Caudate nucleus (tissue), 63 donors: ENCODE measurements at places on chromosomes 7 and 10.

DNA sequence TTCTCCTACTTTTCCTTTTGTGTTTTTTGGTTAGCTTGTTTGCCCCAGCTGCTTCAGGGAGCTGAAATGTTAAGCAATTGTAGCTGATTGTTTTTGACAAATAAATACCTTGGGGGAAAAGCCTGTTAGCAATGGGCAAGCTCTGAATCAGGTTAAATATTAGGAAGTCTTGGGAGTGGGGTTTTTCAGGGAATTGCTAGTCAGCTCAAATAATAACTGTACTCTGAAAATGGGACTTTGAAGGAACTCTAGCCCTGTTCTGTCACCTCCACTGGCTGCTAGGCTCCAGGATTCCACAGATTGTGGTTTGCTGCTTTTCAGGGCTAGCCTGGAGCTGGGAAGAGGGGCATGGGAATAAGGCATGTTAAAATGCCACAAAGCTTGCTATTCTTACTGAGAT is 39.5 kb downstream of the ADK start:
- no peak for DNase-seq

GRCh38 chr10:43166880-43167497 is 28.7 kb downstream of the CSGALNACT2 start:
- no peak for DNase-seq

DNA sequence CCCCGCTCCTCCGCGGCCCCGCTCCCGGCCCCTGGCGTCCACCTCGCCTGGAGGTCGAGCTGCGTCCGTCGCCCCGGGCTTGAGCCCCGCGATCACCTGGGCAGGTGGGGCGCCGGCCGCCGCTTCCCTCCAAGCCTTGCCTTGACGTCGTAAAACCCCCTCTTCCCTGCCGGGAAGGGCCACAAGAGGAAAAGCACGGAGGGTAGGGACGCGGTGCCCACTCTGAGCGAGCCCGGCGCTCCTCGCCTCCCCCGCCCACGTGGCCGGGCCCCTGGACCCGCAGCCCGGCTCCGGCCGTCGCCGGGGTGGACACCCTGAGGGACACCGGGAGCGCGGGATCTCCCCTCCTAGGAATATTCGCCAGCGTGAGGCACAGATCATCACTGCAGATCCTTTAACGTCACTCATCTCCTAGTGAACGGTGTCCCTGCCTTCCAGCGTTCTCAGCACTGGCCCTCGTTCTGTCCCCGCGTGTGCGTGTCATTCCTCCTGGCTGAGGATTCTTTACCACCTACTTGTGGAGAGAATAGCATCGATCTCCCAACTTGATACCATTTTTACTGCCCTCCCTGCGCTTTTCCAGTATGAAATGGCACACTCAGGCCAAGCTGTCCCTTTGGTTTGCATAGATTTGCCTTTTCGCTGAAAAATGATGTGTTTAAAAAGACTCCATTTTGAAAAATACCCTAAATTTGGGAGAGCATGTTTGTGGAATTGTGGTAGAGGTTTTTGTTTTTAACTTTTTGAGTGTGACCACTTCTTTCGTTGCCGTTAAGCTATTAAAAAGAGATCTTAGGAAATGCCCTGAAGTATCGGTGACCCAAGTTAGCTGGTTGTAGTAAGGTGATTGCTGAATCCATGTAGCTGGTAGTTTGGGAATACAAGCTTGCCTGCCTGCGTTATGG is 649 bp downstream of the ACTR3B start:
- peak; percentile 16 for DNase-seq

- no peak for DNase-seq
Measured at GRCh38 chr7:156386097-156386496, 254.5 kb upstream of the RNF32 start.

DNA sequence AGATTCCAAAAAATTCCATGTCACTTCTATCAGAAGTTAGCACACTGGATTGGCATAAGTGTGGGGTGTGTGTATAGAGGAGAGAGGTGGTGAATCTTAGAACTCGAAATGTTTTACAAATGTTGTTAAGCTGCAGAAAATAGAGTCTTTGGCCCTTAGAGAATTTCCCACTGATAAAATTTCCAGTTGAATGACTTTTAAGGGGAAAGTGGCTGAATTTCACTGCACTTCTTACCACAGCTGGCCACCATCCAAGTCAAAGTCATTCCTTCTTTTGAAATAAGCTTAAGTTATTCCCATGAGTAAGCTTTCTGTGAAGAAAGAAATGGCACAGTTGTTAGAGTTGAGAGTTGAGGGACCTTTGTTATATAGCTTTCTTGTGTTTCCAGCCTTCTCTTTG is 13.9 kb downstream of the VCL start:
- DNase-seq, result no peak

- no peak for DNase-seq
Measured at GRCh38 chr10:5563991-5564536, 39.3 kb downstream of the CALML3 start.

DNA sequence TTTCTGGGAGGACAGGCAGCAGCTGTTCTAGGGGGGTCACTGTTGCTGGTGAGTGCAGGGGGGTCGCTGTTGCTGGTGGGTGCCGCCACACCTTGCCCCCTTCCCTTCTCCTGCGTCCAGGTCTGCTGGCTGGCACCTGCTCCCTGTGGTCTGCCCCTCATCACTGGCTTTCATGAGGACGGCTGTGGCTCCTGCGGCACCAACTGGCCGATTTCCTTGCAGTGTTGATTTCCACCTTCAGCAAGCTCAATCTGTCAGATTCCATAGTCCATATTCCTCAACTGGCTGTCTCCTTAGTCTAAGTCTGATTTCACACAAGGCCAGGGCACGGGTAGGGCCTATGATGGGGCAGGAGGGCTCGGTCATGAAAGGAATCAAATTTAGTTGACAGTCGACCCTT is 23.4 kb upstream of the GRB10 start:
- no peak for DNase-seq

GRCh38 chr7:99039384-99039891 is 104.5 kb downstream of the SMURF1 start:
- no peak for DNase-seq

DNA sequence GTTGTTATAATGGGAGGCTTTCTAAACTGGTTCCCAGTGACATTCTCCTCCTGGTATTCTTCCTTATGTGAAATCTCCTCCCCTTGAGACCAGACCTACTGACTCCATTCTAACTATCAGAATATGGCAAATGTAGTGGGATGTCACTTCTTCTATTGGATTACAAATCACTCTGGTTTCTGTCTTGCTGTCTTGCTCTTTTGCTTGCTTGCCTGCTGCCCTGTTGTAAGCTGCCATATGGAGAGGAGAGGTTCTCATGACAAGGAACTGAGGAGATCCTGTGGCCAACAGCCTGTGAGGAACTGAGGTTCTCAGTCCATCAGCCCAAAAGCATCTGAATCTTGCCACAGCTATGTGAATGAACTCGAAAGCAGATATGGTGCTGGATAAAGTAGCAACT is 4.7 kb upstream of the NRCAM start:
- DNase-seq, result no peak

DNA sequence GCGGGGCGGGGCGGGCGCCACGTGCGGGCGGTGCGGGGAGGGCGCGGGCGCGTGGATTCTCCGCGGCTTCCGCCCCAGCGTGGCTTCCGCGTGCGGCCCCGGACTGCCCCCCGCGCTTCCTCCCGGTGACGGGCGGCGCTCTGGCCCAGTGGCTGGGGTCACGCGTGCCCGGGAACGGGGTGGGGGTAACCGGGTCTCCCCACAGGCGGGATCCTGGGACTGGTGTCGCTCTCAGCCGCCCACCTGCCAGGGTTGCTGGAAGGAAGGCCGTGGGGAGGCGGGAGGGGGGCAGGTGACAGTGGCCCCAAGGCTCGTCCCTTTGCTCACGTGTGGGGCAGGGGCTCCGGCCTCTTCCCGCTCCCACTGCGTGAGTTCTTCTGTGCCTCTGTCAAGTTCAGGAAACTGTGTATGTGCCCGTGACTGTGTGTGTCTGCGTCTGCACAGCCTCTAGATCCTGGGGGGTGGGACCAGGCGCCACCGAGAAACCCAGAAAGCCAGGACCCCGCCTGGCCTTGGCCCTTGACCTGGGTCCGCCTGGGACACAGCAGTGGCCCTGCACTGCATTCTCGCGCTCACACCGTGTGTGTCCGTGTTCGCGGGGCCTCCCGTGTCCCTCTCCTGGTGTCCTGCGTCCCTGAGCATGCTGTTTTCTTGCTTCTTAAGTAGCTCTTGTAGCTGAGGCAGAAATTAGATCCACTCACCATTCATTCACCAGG is 919 bp downstream of the MAFK start:
- DNase-seq, result peak; percentile 58

- no peak for DNase-seq
Measured at GRCh38 chr10:129322933-129323820, 143.9 kb upstream of the MGMT start.

DNA sequence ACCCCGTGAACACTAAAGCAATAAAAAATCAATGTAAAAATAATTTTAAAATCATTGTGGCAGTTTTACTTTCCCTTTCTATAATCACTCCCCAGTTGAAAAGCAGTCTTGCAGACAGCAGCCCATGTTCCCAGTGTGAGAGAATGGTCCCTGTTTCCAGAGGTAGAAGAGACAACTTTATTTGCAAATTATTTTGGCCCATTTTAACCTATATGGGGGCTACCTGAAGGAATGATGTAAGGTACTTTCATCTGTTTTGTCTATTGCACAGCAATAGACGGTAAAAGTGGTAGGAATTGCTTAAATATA is 559.8 kb downstream of the ZWINT start:
- DNase-seq, result no peak

- DNase-seq, result no peak
Measured at GRCh38 chr7:27248427-27248806, 5.8 kb downstream of the EVX1 start.

DNA sequence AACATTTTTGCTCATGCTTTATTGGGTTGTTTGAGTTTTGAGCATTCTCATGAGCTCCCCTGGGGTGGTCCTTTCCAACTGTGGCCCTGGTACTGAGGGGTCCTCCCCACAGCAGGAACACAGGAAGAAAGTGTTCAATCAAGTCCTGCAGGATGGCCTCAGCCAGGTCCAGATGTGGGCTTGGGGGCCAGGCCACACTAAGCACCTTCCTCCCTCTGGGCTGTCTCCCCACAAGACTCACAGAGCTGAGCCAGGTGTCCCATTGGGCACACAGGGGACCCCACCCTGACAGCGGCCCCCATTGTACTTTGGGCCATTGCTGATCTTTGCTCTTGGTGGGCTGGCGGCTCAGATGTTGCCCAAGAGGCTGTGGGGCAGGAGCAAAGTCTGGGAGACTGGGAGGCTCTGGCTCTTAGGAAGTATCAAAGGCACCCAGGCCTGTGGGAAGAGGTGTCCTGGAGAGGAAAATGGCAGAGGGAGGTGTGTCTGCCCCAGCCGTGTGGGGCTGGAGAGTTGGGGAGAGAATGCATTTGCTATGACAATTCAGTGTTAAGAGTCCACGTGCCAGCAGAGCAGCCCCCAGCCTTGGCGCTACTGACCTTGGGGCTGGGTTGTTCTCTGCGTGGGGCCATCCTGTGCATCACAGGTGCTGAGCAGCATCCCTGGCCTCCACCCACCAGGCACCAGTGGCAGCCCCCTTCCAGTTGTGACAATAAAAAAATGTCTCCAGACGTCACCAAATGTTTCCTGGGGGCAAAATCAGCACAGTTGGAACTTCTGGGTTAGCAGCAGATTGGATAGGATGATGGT is 17.8 kb downstream of the SCART1 start:
- DNase-seq, result no peak

- DNase-seq, result no peak
Measured at GRCh38 chr7:132778761-132779160, 202.5 kb upstream of the PLXNA4 start.

DNA sequence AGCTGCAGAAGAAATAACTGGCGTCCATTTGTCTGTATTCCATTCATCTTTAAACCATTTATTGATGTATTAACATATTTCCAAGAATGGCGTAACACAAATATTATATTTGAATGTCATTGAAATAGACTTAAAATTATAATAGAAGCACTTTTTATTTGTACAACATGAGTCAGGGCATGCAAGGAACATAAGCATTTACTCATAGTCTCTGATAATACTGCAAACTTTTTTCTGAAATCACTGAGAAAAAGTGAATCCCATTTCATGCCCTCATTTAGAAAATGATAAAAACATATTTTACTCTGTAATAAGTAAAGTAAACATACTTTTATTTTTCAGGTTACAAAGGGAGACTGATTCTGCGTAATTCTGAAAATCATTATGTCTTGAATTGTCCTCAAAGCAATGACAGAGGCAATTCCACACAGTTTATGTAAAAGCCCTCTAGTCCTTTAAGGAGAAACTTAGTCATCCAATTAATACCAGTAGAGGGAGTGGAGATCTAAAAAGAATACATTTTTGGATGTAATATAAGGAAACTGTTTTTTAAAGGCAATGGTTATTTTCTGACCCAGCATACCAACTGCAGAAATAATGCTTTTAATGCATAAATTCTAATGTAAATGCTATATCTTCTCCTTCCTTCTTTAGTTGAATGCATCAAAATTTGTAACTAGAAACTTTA is 58.1 kb downstream of the AGMO start:
- no peak for DNase-seq

DNA sequence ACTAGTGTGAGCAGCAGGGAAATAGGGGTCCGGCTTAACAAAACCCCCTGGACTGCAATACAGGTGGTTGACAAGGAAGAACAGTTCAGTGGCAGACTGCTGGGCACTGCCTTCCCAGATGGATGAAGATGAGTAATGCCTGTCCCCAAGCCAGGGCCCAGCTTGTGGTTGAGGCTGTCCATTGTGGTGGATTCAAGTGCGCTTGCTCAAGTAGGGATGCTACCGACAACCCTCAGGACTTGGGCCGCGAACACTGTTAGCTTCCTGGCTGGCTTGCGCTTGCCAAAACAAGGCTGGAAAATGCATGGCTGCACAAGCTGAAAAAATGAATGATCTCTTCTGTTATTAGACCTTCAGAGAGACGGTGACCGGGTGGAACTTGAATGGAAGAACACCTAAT is 116.1 kb upstream of the ACBD5 start:
- no peak for DNase-seq

- no peak for DNase-seq
Measured at GRCh38 chr7:151257990-151258389, 9.5 kb upstream of the SMARCD3 start.
